Endodermal cell (in vitro differentiated cells): ENCODE measurements at places on chromosomes 11 and 22. TPM values are rescaled to one million over a fixed set of nuclear protein-coding genes. Genes with fewer than 3 reads are reported as not detected.

UVRAG gene
- total RNA-seq = 15.5 to 19.7 TPM (median 16.9 TPM) in 3 replicates

ADORA2A gene
- 3.6 and 4.1 TPM in 2 replicates for total RNA-seq

UPB1 gene
- 0.38 to 0.40 TPM in 2 of 3 replicates, not detected in the other for total RNA-seq

FOLR1 gene
- 13.8 to 15.1 TPM (median 14.4 TPM) in 3 replicates for total RNA-seq

AP1B1 gene
- total RNA-seq = 60.7 to 76.8 TPM (median 76.6 TPM) in 3 replicates

SYCE3 gene
- total RNA-seq = 0.91 to 1.5 TPM (median 1.3 TPM) in 3 replicates

SMC1B gene
- total RNA-seq = 0.11 to 0.21 TPM (median 0.12 TPM) in 3 replicates

TOB2 gene
- 54.0 and 57.9 TPM in 2 replicates for total RNA-seq
